ENCODE measurements at places on chromosomes 3 and 15.

DNA sequence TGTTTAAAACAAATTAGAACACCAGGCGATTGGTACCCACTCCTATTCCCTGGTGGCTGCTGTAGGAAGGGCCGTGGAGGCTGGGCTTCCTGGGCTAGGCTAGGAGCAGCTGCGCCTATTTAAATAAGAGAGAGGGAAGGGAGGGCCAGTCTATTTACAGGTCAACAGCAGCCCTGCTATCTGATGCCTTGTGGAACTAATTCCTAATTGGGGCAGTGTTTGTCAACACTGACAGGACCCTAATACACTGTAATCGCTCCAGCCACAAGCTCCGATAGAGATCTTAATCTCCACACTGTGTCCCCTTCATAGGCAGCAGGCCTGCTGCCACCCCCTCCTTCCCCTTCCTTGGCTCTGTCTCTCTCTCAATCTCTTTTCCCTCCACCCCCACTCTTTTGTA is 116.9 kb upstream of the SOX14 start:
- no peak for DNase-seq

GRCh38 chr15:88334436-88334835 is 77.9 kb upstream of the NTRK3 start:
- DNase-seq: no peak

DNA sequence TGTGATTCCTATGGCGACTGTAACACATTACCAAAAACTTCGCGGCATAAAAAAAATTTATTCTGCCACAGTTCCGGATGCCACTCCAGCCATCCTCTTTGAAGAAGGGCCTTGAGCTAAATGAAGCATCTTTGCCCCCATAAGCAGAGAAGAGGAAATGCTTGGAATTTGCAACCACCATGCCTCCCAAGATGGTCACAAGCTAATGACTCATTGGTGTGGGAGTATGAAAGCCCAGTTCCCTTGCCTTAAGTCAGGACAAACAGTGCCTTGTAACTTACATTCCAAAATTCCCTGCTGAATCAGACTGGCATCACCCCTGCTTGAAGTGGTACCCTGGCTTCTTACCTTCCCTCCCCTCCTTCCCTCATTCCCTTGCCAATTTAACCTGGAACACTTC is 1077.4 kb downstream of the EPHA3 start:
- DNase-seq: peak; percentile 6

DNA sequence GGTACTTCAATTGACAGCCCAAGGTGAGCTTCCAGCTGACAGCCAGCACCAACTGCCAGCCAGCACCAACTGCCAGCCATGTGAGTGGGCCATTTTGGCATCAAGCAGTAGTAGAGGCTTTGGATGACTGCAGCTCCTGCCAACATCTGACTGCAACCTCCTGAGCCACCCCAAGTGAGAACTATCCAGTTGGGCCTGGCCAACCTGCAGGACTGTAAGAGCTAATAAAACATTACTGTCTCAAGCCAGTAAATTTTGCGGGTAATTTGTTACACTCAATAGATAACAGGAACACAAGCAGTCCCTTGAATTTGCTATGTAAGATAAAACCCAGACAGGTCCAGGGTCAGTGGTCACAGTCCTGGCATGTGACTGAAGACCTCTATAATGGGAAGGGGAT is 29.7 kb downstream of the EPHB1 start:
- DNase-seq: no peak

- no peak for DNase-seq
These were observed 823.0 kb downstream of the CADM2 start for GRCh38 chr3:85781806-85782205.

- DNase-seq: peak; percentile 83
These were observed at the start of gene CSPG4 for GRCh38 chr15:75712668-75713337. TSS of gene CSPG4 (minus strand) at chr15:75712848. CDS start at chr15:75712755, 93 bp downstream.

DNA sequence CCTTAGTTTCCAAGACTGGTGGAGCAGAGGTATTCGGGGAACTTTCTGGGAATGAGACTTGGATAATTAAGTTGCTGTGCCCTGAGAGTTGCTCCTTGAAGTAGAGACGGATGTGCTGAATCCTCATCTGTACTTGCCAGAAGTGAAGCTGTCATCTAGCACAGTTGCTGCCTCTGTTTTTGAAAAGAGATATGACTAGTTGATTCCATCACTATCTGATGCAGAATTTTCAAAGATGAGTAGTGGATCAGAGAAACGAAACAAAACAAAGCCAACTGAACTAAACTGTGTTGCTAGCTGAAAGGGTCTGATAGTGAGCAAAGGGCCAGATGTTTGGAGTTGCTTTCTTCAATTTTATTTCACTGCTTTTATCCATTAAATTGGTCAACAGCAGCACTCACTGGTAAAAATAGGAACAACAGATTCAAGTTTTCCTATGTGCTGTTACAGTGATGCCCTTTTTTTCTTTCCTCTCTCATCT is 52.7 kb downstream of the MITF start:
- DNase-seq: peak; percentile 25

GRCh38 chr15:95712785-95713184 is 617.7 kb upstream of the NR2F2 start:
- DNase-seq: no peak

- DNase-seq: no peak
These were observed 90.6 kb upstream of the UBE2E2 start for GRCh38 chr3:23112491-23112890.

- no peak for DNase-seq
These were observed 169.8 kb downstream of the CD47 start for GRCh38 chr3:107921038-107921437.

DNA sequence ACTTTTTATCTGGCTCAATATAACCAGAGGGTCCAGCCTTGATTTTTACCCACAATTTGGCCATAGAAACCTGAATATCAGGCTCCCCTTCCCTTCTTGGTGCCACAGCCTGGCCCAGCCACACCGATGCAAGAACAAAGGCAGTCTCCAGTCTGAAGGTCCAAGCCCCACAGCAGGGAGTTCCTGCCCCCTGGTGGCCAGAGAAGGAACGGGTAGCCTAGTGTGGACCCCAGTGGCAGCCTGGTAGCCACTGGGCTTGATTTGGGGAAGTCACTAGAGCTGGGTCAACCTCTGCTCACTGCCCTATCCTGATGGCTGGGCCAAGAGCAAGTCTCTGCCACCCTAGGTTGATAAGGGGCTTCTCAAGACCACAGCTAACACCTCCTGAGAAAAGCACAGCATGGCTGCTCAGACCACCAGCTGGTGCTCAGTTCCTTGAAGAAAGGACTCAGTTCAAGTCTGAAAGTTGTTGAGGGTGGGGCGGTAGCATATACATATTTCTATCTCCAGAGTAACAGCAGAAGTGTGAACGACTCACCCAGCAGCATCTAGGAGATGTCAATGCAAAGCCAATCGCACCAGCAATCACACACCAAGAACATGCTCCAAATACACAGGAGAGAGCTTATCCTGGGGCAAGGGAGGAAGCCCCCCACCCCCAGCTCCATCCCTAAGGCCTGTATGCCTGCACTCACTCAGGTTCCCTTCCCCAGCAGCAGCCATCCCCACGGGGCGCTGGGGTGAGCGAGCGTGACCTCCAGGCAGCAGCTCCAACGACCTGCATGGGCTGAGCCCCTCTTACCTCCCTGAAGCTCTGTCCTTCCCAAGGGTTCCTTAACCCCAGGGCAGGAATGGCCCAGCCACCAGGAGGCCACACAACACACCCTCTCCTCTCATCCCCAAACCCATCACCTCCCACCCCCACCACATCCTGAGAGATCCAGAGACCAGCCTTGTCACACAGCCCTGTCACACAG is 7.6 kb downstream of the PFKFB4 start:
- DNase-seq: peak; percentile 75

GRCh38 chr3:60010781-60011180 is 961.0 kb upstream of the CFAP20DC start:
- no peak for DNase-seq

- no peak for DNase-seq
These were observed 55.2 kb downstream of the RBPMS2 start for GRCh38 chr15:64720188-64720587.

- no peak for DNase-seq
These were observed 143.5 kb downstream of the LRRK1 start for GRCh38 chr15:101062471-101063171.

- DNase-seq: no peak
These were observed 563 bp downstream of the PXYLP1 start for GRCh38 chr3:141231952-141232823.

DNA sequence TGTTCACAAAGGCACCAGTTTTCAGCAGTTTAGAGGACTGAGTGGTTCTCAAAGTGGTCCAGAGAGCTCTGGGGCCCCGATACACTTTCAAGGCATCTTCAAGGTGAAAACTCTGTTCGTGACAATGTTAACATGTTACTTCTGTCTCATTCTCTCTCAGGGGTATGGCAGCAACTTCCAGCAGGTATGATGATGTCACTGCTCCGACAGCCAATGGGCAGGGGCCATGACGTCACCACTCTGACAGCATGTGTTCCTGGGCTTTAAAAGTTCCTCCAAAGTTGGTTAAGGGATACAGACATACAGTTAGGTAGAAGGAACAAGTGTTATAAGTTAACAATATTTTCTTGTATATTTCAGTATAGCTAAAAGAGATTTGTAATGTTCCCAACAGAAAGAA is 87.9 kb downstream of the KLF15 start:
- no peak for DNase-seq

DNA sequence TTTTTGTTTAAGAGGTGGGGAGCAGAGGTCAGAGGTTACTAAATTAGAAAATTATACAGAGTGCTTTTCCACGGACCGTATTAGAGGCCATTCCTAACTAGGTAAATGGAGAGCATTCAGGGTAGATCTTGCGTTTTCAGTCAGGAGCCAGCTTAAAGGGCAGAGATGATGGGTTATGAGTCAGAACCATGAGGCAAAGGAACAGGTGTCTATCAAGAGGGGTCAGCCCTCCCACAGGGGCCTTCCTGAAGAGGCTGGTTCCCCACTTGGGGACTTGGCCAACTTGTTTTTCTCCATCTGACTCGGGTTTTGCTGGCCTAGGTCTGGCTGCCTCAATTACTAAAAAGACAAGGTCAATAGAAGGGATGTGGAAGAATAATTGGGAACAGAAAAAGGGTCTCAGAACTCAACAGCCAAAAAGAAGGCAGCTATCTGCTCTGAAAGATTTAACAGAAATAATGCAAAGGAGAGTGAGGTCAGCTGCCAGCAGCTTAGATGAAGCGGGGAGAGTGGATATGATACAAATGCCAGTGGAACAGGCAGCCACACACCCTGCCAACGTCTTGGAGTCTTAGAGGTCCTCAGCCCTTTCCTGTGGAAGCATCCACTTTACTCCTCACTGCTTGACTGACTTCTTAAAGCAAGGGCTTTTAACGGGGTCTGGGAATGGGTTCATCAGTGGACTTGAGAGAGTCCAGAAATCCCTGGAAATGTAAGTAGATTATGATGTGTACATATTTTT is 17.6 kb downstream of the MTMR14 start:
- DNase-seq: no peak

- peak; percentile 47 for DNase-seq
These were observed 21.2 kb downstream of the NGRN start for GRCh38 chr15:90286678-90287077.

- no peak for DNase-seq
These were observed 23.0 kb upstream of the CCK start for GRCh38 chr3:42289026-42289425.

DNA sequence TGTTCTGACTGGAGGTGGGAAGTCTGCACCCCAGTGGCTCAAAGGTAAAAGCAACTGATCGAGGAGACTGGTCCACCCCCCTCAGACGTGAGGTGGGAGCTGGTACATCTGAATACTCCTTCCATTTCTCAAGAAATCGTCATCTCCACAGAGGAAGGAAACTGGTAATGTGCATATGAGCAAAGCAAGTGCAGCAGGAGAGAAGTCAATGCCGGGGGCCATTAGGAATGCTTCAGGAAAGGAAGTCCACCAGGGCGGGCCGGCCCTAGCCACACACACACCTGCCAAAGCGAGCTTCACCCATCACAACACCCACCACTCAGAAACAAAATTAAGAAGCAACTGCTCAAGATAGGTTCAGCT is 8.5 kb downstream of the TBC1D2B start:
- no peak for DNase-seq

- peak; percentile 61 for DNase-seq
These were observed 27.6 kb downstream of the TBC1D2B start for GRCh38 chr15:78049691-78050440.

GRCh38 chr15:71136159-71136783 is 21.0 kb downstream of the THSD4 start:
- peak; percentile 79 for DNase-seq

GRCh38 chr3:39577541-39577940 is 110.1 kb downstream of the MOBP start:
- no peak for DNase-seq

DNA sequence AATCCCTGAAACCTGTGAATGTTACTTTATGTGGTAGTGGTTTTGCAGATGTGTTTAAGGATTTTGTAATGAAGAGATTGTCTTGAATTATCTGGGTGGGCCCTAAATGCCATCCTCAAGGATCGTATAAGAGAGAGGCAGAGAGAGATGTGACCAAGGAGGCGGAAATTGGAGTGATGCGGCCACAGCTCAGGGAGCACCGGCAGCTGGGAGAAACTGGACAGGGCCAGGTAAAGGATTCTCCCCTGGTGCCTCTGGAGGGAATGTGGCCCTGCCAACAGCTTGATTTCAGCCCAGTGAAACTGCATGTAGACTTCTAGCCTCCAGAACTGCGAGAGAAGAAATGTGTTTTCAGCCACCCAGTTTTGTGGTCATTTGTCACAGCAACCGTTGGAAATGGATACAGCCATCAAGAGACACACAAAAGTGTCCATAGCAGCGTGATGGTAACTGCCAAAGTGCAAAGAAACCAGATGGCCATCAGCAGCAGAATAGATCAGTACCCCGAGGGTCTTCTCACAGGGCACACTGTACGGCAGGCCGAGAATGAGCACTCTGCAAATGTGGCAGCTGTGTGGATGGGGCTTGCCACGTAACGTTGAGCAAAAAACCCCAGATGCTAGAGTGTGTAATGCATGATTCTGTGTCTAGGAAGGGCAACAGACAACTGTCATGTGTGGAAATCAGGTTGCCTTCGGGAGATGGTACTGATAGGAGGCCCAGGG is 12.2 kb downstream of the APBA2 start:
- no peak for DNase-seq

GRCh38 chr15:66777054-66777453 is 75.0 kb downstream of the SMAD6 start:
- no peak for DNase-seq

- peak; percentile 67 for DNase-seq
These were observed 62.7 kb downstream of the EOMES start for GRCh38 chr3:27659279-27660021.

DNA sequence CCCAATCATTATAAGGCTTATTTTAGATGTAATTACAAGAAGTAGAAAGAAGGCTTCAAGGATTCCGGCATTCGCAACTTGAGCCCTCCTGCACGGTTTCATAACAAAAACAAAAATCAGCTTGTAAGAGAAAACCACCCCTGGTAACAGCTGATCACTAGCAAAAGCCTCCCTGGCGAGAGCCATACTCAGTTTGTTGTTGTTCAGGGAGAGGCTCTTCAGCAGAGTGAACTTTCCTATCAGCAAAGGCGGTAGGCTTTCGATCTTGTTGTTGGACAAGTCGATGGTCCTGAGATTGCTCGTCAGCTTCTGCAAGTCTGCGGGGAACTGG is 710 bp downstream of the LRRC57 start:
- DNase-seq: peak; percentile 10

GRCh38 chr3:47313341-47314055 is 30.8 kb downstream of the KLHL18 start:
- DNase-seq: no peak

All from HTR-8/SVneo (cell line).